Sigmoid colon (tissue), 7 donors: ENCODE measurements at places on chromosomes 6 and 20. TPM values are rescaled to one million over a fixed set of nuclear protein-coding genes. Genes with fewer than 3 reads are reported as not detected.

LAMA5 gene
- total RNA-seq: 409 TPM

DDO gene
- 2.2 TPM for total RNA-seq

TEAD3 gene
- total RNA-seq: 50.4 TPM

SIRPA gene
- 21.8 TPM for total RNA-seq

PRL gene
- total RNA-seq: not detected

ULBP2 gene
- total RNA-seq: not detected

VTA1 gene
- total RNA-seq: 39.3 TPM

FAM83C gene
- not detected for total RNA-seq

ITCH gene
- total RNA-seq: 60.6 TPM

ABHD16B gene
- total RNA-seq: not detected

SEL1L2 gene
- total RNA-seq: not detected

TBX18 gene
- 0.27 TPM for total RNA-seq

TPX2 gene
- not detected for total RNA-seq

POPDC3 gene
- total RNA-seq: 0.83 TPM

MAS1 gene
- not detected for total RNA-seq

MTRF1L gene
- 25.3 TPM for total RNA-seq

FAM209B gene
- total RNA-seq: not detected

HBS1L gene
- total RNA-seq: 37.1 TPM

GTSF1L gene
- not detected for total RNA-seq

SLC13A3 gene
- 4.2 TPM for total RNA-seq

DCDC2 gene
- not detected for total RNA-seq

JPH2 gene
- total RNA-seq: 52.0 TPM

C20orf204 gene
- total RNA-seq: 0.33 TPM

RNGTT gene
- 14.7 TPM for total RNA-seq

SNAI1 gene
- total RNA-seq: 2.6 TPM

SLC17A1 gene
- total RNA-seq: not detected
